ENCODE measurements at places on chromosomes 7 and 10.

GRCh38 chr7:80147543-80148391, 13.1 kb downstream of the GNAI1 start:
- DNase-seq = no peak

DNA sequence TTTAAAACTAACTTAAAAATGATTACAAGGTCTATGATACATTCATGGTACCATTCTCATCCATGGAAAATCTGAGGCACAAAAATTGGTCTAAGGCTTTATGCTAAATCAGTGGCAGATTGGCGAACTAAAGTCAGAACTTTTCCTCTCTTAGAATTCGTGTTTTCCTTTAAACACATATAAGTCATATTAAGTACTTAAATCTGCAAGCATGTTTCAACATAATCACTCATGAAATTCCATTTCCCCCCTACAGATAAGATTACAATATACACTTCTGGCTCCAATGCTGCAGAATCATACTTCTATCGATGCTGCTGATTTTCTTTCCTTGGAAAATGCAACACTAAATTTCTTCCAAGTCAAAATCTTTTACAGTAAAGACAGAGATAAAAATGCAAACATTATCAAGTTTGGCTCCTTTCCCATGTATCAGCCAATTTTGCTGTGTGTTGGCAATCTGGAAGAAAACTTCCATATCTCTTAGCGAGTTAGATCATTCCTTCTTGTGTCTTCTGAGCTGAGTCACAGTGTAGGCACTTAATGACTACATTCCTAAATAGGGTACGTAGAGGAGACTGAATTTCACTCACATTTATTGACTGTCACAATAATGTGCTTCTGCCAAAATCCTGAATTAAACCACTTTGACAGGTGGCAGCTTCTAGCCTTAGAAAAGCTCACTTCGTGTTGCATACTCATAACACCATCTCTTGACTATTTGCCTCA, 76.4 kb upstream of the LRRC17 start:
- DNase-seq = no peak

DNA sequence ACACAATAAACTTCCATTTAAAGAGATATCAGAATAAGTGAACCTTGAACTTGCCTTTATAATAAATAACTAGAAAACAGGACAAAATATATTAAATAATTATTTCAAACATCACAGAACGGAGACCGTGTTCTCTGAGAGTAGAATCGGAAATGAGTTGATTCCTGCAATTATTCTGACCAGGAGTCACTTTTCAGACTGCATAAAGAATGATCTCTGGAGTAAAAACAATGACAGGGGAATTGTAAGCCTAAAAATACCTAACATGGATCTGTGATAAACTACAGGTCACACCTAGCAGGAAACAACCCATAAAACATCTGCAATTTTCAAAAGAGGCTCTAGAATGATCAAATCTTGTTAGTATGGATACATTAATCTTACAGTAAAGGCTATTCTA, 577.5 kb upstream of the SORCS1 start:
- DNase-seq = no peak

DNA sequence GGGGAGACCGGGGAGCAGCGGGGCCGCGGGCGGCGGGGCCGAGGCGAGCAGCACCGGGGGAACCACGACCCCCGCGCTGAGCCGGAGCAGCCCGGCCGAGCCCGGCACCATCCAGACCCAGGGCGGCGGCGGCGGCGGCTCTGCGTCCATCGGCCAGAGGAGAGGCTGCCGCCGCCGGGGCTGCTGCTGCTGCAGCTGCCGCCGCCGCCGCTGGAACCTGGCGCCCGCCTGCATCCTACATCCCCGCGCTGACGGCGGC, 190 bp downstream of the TCERG1L start:
- no peak for DNase-seq

- no peak for DNase-seq
These were observed 12.5 kb downstream of the PPIA start for GRCh38 chr7:44808914-44809393.

GRCh38 chr7:154424350-154424749, 372.2 kb downstream of the DPP6 start:
- no peak for DNase-seq

DNA sequence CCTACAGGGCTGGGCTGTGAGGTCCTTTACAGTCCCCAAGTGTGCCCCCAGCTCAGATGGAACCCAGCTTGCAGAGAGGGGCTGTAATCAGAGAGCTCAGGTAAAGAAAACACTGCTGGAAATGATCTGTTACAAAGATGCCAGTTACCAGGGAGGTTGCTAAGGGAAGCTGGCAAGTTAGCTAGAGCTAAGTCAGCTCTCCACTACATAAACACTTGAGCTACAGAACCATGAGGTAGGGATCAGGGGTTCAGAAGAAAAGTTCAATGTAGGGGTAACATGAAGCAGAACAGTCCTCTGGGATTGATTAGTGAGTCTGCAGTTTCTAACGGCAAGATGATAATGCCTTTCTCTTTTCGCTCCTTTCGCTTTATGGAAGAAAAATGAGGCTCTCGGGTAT, 53.1 kb upstream of the TM9SF3 start:
- DNase-seq = no peak

Measured in NCI-H187 treated with DMSO at 0.1 percent for 48 hours (cell line).